ENCODE measurements at places on chromosomes 3 and 15. TPM values are rescaled to one million over a fixed set of nuclear protein-coding genes. Genes with fewer than 3 reads are reported as not detected.
A peak's percentile ranks its signal among the peaks of the same experiment; 100 is the strongest.

DNA sequence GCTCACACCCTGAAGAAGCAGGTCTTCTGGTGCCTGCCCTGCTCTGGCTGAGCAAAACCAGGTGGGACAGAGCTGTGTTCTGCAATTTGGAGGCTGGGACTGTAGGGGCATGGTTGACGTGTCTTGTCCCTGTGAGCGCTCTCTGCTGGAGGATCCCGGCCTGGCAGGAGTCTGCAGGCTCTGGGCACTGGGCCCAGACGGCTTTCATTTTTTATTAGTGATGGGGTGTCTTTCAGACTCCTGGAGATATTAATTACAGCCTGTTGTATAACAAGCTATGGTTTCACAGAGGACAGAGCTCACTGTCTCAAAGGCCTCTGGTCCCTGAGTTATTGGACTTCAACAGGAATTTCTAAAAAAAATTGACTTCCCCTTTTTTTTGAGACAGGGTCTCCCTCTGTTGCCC lies 29.5 kb upstream of the ZNF710 start:
- ATAC-seq, result peak; percentile 90

DNA sequence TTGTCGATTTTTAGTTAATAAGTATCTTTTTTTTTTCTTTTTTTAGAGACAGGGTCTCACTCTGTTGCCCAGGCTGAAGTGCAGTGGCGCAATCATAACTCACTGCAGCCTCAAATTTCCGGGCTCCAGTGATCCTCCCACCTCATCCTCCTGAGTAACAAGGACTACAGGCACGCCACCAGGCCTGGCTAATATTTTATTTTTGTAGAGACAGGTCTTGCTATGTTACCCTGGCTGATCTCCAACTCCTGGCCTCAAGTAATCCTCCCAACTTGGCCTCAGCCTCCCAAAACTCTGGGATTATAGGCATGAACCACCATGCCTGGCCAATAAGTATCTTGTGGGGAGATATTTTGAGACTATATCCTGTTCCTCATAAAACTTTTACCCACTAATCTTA lies 29.4 kb upstream of the ARID3B start:
- no peak for ATAC-seq

- ATAC-seq, result no peak
Observed at GRCh38 chr15:31161951-31162350, 60.4 kb upstream of the TRPM1 start.

DNA sequence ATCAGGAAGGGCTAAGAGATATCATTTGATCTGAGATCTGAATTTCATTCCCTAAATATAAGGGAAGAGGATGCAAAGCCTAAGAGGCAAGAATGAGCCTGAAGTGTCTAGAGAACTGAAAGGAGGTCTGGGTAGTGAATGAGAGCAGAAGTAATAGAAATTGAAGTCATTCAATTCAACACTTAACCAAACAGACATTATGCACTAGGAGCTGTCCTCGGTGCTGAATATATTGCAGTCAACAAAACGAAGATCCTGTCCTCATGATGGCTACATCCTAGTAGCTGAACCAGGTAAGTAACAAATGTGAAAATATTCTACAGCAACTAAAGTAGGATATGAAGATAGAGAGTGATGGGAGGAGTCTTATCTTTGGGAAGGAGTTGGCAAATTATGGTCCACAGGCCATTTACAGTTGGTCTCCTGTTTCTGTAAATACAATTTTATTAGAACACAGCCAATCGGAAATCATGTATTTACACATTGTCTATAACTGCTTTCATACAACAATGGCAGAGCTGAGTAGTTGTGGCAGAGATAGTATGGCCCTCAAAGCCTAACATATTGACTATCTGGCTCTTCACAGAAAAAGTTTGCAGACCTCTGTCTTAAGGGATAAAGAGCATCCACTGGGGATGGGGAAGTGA lies 192.9 kb upstream of the CADPS start:
- ATAC-seq, result no peak

- no peak for ATAC-seq
Observed at GRCh38 chr15:51448622-51449399, 107.4 kb downstream of the GLDN start.

Gene LMAN1L
- 0.89 TPM for total RNA-seq

Gene COL6A5
- total RNA-seq, result 0.09 TPM

DNA sequence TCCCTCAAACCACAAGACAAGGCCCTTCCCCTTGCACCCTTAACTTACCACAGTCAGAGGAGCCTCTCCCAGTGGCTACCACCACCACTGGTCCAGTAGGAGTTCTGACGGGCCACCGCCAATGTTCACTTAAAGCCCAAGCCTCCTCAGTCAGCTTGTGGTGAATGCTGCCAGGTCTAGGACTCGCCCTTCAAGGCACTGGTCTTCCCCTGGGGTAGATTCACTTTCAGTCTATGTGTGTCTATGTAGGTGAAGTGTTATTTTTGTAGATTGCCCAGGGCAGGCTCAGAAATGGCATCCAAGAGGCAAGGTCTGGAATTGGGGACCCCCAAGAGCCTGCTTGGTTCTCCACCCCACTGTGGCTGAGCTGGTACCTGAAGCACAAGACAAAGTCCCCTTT lies 15.4 kb upstream of the CASR start:
- ATAC-seq, result no peak

GRCh38 chr3:48979451-48979850 lies 10.6 kb upstream of the P4HTM start:
- ATAC-seq, result no peak

DNA sequence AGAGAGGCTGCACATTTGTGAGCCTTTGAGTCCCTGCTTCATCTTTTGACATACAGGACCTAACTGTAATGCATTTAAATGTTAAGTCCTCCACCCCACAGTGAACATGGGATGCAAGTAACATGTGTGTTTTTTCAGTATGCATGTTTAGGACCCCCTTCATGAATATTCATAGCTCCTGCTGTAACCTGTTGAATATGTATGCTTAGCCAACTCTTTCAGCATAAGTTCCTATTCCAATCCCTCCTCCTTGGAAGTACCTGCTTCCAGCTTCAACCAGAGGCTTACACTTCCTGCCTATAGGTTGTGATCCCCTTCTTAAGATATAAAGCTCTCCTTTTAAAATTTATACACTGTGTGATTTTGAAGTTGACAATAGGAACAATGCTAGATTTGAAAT lies 36.9 kb upstream of the GNB4 start:
- ATAC-seq, result peak; percentile 93

- no peak for ATAC-seq
Observed at GRCh38 chr3:170689296-170689829, 103.5 kb upstream of the SLC7A14 start.

DNA sequence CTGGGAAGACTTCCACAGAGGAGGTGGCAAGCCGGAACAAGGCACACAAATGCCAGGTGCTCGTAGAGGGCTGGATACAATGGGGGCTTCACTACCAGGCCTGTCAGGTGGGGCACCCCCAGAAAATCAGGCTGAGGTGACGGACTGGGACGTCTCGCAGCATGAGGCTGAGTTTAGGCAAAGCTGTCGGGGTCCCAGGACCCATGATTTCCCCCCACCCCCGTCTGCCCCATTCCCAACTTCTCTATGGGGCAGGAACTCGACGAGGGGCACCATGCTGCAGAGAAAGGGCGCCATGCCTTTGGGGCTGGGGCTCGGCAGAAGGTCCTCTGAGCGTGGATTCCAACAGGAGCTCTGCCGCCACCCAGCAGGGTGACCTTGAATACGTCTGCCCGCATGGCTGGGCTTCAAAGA lies 65.7 kb upstream of the HES1 start:
- no peak for ATAC-seq

Gene TRIM59
- 3.3 TPM for total RNA-seq

DNA sequence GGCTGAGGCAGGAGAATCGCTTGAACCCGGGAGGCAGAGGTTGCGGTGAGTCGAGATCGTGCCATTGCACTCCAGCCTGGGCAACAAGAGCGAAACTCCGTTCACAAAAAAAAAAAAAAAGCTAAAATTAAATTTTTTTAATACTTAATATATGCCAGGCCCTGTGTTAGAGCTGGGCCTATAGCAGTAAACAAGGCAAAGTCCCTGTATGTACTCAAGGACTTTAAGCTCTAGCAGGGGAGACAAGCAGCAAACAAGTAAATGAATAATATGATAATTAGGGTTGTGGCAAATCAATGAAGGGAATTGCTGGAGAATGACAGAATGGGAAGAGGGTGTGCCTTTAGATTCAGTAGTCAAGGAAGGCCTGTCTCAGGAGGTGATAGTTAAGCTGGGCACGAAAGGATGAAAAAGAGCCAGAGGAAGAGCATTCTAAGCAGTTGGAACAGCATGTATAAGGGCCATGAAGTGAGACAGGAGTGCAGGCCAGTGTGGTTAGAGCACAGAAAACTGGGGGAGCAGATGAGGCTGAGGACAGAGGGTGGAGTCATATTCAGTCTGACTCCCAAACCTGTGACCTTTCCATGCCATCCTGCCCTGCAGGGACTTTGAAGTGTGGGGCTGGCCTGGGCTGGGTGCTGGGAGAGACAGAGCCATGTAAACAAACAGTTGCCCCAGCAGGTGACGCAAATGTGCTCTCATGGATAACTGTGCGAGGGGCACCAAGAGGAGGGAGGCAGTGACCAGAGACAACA lies 6.6 kb upstream of the RAF1 start:
- no peak for ATAC-seq

Gene CIAO2A
- total RNA-seq, result 99.6 TPM

DNA sequence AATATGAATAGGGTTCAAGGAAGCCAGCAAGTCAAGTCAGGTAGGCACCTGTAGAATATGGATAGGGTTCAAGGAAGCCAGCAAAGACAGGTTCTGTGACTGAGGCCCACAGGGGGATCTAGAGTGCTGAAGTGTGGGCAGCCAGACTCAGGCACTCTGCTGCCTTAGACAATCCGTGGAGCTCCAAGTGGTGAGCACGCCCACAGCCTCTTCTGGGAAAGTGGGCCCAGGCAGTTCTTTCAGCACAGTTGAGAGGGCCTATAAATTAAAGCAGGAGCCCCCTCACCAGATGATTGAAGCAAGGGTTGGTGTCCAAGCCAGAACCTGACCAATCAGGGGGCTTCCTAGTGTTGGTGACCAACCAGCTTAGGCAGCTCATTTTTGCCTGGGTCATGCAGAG lies 51.0 kb downstream of the ANP32A start:
- no peak for ATAC-seq

Gene CX3CR1
- 0.20 TPM for total RNA-seq
